ENCODE measurements at places on chromosomes 16 and 17. TPM values are rescaled to one million over a fixed set of nuclear protein-coding genes. Genes with fewer than 3 reads are reported as not detected.

Gene VMO1
- total RNA-seq, result 0.30 TPM

Gene OR4D2
- not detected for total RNA-seq

Gene LYZL6
- total RNA-seq, result not detected

Gene ATAD5
- total RNA-seq, result 33.1 TPM

Gene TSEN54
- total RNA-seq, result 35.1 TPM

Gene CD300E
- not detected for total RNA-seq

DNA sequence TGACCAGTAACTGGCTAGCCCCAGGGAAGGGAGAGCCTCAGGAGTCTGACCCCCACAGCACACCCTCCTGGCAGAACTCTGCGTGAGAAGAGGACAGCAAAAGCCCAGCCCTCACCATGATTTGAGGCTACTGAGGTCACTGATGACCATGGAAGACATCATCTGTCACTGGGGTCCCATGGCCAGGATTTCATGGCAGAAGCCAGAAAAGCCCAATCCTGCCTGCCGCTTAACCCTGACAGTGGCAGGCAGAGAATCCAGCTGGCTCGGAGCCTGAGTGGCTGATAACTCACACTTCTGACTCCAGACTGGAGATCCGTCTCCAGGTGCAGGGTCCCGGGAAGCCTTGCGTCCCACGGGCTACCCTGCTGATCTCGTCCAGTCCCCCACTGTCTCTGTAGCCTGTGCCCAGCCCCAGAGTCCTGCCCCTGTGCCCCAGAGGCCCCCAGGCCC is 17.5 kb downstream of the GRIN2C start:
- peaks cover 6% of the 10 kb centered on the region for H3K4me1 ChIP-seq
- DNase-seq, result no peak
- no peak overlapping the region for H3K4me3 ChIP-seq
- no peaks in the 10 kb centered on the region for H3K36me3 ChIP-seq

GRCh38 chr16:66474750-66475199 is 47.7 kb downstream of the BEAN1 start:
- H3K27me3 ChIP-seq, result no peaks in the 10 kb centered on the region
- DNase-seq, result peak; percentile 77
- no peak overlapping the region for H3K4me3 ChIP-seq
- H3K4me1 ChIP-seq, result peaks cover 25% of the 10 kb centered on the region

GRCh38 chr17:13671771-13672170 is 70.0 kb upstream of the HS3ST3A1 start:
- no peaks in the 10 kb centered on the region for H3K36me3 ChIP-seq
- H3K27ac ChIP-seq, result no peak overlapping the region
- H3K27me3 ChIP-seq, result peaks cover 4% of the 10 kb centered on the region
- peak; percentile 25 for DNase-seq

GRCh38 chr16:55572439-55572838 is 6.0 kb downstream of the CAPNS2 start:
- DNase-seq, result no peak
- H3K27ac ChIP-seq, result no peak overlapping the region
- H3K27me3 ChIP-seq, result peaks cover 2% of the 10 kb centered on the region
- H3K4me3 ChIP-seq, result no peak overlapping the region

DNA sequence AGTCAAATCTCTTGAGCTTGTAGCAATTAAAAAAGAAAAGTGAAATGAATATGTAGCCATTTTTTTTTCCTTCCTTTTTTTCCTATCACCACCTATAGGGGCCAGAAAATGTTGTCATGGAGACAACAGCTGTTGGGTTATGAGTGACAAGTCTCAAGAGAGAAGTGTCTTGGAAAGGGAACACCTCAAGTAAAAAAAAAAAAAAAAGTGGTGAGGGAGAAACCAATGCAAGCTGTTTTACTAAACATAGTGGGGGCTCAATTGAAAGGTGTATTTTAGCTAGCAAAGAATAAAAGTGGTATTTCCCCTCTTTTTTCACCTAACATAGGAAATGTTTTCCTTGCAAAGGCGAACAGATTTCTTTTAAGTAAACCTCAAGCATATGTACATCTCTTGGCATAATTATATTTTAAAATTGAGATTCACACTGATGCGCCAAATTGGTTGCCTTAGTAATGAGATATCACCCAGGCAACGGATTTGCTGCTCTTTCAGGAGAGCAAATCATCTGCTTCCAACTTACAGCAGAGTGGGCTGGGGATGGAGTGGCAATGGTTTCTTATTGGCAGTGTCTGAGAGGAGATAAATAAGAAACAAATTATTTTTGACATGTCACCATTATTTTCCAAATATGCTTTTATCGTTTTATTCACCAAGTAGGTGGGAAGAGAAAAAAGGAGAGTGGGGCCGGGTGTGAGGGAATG is 183.6 kb downstream of the MYO1D start:
- DNase-seq, result no peak
- no peaks in the 10 kb centered on the region for H3K36me3 ChIP-seq
- no peak overlapping the region for H3K27ac ChIP-seq
- H3K4me3 ChIP-seq, result no peak overlapping the region
- H3K27me3 ChIP-seq, result peaks cover 4% of the 10 kb centered on the region

DNA sequence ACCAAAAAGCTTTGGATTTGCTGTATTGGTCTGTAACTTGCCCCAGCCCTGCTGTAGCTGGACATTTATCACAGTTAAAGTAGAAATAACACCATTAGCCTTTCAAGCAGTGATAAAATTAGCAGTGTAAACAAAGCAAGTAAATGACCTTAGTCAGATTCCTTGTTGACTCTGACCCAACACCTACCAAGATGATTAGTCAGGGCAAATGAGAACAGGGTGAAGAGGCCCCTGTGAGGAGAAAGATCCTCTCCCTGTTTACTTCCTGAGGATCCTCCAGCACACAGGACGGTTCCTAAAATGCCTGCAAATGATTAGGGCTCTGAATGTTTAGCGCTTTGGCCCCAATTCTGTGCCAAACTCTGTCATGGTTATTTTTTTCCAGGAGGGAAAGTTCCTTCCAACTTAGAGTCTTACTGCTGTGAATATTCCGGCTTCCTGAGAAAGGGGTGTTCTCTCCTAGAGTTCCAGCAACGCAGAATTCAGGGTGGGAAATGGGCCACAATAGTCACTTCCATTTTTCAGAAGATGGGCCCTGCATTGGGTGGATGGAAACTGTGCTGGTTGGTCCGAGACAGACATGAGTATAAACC is 259.0 kb upstream of the MYOCD start:
- no peaks in the 10 kb centered on the region for H3K27me3 ChIP-seq
- H3K36me3 ChIP-seq, result no peaks in the 10 kb centered on the region
- no peak overlapping the region for H3K27ac ChIP-seq
- no peaks in the 10 kb centered on the region for H3K4me1 ChIP-seq
- DNase-seq, result no peak

DNA sequence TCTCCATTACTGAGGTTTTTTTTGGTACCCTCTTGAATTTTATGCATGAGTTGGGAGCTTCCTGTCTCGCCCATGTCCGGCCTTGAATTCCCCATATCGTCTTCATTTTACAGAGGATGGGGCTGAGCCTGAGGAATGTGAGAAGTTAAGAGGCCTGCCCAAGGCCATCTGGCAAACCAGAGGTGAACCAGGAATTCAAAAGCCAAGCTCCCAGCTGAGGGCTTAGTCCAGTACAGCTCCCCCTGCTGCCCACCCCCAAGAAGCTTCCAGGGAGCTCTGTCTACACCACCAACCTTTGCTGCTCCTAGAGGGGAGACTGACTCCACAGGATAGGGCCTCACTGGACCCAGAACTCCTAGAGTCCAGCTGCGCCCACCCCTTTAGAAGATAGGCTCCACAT is 20.7 kb upstream of the C16orf78 start:
- no peak overlapping the region for H3K27ac ChIP-seq
- no peaks in the 10 kb centered on the region for H3K36me3 ChIP-seq
- peak; percentile 11 for DNase-seq
- no peaks in the 10 kb centered on the region for H3K4me1 ChIP-seq
- H3K4me3 ChIP-seq, result no peak overlapping the region

DNA sequence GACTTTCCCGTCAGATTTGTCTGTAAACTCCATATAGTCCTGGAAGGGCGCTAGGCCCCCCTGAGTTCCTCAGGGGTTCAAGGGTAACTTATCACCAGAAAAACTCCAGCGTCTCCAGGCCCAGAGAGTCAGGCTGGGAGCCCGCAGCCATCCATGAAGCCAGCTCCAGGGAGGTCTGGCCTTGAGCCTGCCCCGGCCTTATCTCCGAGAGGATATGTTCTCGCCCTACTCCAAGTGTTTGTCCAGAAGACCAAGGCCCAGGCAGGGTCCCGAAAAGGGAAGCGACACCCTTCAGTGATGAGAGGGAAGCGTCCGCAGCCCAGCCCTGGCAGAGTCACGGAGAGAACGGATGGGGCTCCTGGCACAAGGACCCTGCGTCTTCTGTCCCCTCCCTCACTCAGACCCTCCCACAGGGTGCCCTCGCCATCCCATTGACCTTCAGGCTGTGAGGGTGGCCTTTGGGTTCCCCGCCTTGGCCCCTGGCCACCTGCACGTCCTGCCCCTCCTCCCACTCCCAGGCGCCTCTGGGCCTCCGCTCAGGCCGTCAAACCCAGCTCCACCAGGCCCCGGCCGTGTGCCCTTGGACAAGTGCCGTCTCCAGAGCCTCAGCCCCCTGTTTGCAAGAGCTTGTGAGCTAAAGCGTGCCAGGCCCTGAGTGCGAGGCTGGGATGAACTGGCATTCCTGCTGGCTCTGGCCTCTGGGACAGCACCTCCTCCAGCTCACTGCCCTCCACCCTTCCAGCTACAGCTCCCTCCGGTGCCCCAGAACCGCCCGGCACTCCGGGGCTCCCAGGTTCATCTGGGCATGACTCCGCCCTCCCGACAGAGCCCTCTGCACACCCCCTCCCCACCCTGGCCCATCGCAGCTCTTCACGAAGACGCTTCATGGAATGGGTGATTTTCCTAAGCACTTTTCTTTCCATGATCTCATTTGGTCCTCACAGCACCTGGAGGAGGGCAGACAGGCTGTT is 83.4 kb downstream of the ZDHHC7 start:
- H3K27me3 ChIP-seq, result no peaks in the 10 kb centered on the region
- H3K4me1 ChIP-seq, result peaks cover 2% of the 10 kb centered on the region
- H3K36me3 ChIP-seq, result no peaks in the 10 kb centered on the region
- DNase-seq, result no peak
- H3K4me3 ChIP-seq, result no peak overlapping the region

DNA sequence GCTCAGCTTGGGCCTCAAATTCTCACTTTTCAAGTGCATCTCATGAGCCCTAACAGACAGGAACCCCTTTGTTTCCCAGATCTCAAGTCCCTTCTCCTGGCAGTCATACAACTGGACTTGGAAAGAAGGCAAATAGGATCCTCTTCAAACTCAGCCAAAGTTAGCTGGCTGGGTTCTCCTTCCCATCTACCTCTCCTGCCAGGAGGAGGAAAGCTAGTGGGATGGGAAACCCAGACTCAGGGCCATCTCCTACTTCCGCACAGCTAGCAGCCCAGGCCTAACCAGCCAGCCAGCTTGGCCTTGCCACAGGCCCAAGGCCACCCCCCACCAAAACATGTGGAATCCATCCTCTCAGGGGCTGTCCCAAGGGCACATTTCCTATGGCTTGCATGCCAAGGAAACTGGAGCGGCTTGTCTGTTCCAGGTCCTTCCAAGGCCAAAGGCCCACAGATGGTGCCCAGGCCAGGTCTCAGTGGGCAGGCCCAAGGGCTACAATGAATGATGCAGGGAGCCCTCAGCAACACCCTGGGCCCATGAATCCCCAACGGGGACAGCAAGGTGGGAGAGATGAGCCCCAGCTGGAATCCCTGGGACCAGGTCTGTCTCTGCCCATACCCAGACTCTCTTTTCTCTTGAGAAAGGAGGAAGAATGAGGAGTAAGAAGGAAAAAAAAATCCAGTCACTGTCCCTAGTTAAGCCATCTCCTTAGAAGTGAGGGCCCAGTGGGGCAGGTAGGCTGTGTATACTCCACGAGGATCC is 1.7 kb downstream of the SMARCD2 start:
- peaks cover 31% of the 10 kb centered on the region for H3K4me1 ChIP-seq
- peak overlapping the region; percentile 97 for H3K27ac ChIP-seq
- no peaks in the 10 kb centered on the region for H3K27me3 ChIP-seq
- H3K36me3 ChIP-seq, result peaks cover 23% of the 10 kb centered on the region
- DNase-seq, result no peak

DNA sequence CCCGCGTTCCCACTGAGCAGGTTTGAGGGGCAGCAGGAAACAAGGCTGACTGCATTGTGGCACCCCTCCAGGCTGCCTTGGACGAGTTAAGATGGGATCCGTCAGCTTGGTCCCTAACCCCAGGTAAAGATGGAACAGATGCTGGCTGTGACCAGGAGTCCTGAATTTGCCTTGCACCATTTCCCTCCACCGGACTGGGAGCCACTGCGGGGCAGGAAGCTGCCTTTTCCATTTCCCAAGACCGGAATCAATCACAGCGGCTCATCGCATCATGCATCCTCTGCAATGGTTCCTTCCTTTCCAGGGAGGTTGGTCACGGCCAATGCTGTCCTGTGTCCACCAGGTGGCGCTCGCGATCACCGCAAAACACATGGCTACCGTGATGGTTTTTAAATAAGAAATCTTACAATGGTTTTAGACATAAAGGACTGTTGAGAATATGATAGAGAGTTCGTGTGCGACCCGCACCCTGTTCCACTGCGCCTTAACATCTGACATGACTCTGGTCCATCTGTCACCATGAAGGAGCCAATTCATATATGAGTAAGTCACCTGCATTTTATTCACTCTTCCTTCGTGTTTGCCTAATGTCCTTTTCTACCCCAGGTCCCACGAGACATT is 6.8 kb upstream of the MEAK7 start:
- peak; percentile 94 for DNase-seq
- no peaks in the 10 kb centered on the region for H3K27me3 ChIP-seq
- peaks cover 69% of the 10 kb centered on the region for H3K4me1 ChIP-seq
- peak overlapping the region; percentile 26 for H3K27ac ChIP-seq
- no peak overlapping the region for H3K4me3 ChIP-seq

GRCh38 chr16:50272687-50273381 is 6.5 kb downstream of the ADCY7 start:
- H3K4me1 ChIP-seq, result peaks cover 89% of the 10 kb centered on the region
- no peak for DNase-seq
- H3K36me3 ChIP-seq, result peaks cover 27% of the 10 kb centered on the region
- H3K4me3 ChIP-seq, result peak overlapping the region; percentile 97
- no peaks in the 10 kb centered on the region for H3K27me3 ChIP-seq
- peak overlapping the region; percentile 100 for H3K27ac ChIP-seq

GRCh38 chr16:86877835-86878234 is 299.5 kb downstream of the FOXL1 start:
- no peak overlapping the region for H3K27ac ChIP-seq
- no peak overlapping the region for H3K4me3 ChIP-seq
- H3K36me3 ChIP-seq, result no peaks in the 10 kb centered on the region

DNA sequence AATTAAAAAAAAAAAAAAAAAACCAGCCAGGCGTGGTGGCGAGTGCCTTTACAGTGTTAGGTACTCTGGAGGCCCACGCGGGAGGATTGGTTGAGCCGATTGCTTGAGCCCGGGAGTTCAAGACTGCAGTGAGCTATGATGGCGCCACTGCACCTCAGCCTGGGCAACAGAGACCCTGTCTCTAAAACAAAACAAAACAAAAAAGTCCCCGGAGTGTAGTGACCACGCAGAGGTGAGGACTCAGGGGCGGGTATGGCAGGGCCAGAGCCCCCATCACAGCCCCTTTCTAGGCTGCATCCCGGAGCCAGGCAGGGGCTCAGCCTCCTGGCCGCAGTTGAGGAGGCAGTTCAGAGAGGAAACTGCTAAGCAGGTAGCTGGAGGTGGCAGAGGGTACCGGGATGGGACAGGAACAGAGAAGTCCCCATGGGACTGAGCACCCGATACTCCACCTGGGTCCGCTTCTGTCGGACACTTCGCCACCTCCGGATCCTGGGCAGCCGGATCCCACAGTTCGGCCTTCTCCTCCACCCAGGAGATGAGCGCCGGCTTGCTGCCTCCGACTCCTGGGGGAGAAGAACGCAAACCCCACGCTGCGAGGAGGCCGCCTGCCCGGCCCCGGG is 800 bp downstream of the ZNF747 start:
- H3K36me3 ChIP-seq, result peaks cover 49% of the 10 kb centered on the region
- peaks cover 48% of the 10 kb centered on the region for H3K4me1 ChIP-seq
- H3K27ac ChIP-seq, result peak overlapping the region; percentile 96
- H3K27me3 ChIP-seq, result no peaks in the 10 kb centered on the region
- H3K4me3 ChIP-seq, result peak overlapping the region; percentile 91

All from activated CD4-positive, alpha-beta T cell treated with anti-CD3 and anti-CD28 coated beads for 36 hours (primary cell).